ENCODE measurements at places on chromosomes 12 and 14.

- no peak for DNase-seq
Observed at GRCh38 chr14:84144166-84144565, 1385.8 kb upstream of the FLRT2 start.

GRCh38 chr14:20934148-20934762, 21.0 kb upstream of the RNASE2 start:
- peak; percentile 30 for DNase-seq

DNA sequence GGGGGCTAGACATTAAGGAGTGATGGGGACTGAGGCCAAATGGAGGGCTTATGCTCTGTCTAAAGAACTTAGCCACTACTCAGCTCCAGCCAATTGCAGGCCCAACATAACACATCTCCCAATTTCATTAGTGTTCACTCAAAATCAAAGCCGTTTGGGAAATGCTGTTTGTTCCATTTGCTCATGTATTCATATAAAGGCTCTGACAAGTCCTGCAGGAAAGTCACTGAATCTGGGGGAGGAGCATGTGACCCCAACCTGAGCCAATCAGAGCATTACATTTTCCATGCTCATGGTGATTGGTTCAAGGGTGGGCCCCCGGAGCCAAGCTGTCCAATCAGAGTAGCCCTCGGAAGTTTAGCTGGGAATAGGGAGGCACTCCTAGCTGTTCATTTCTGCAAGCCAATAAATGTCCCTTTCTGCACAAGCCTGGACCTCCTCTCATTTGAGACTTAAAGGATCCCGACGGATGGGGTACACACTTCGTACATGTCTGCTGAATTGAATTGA, 20.9 kb downstream of the SDSL start:
- DNase-seq, result no peak

DNA sequence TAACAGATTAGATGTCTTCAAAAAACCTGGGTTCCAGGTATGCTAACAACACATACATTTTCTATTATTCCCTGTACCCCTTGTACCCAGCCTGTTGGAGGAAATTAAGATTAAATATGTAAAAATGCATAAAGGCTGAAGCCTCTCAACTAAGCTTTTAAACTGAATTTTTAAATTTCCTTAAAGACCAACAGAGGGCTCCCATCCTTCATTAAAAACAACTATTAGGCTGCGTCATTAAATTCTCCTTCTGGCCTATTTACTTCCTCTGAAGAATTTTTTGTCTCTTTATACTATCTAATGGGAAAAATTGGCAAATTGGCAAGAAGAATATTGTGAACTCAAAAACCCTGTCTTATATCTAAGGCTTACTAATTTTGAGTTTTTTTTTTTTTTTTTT, 21.8 kb downstream of the SENP1 start:
- DNase-seq, result peak; percentile 20

- DNase-seq, result peak; percentile 79
Observed at GRCh38 chr12:51897181-51897580, 9.3 kb downstream of the ANKRD33 start.

GRCh38 chr12:23827353-23827752, 122.1 kb downstream of the SOX5 start:
- DNase-seq, result no peak

DNA sequence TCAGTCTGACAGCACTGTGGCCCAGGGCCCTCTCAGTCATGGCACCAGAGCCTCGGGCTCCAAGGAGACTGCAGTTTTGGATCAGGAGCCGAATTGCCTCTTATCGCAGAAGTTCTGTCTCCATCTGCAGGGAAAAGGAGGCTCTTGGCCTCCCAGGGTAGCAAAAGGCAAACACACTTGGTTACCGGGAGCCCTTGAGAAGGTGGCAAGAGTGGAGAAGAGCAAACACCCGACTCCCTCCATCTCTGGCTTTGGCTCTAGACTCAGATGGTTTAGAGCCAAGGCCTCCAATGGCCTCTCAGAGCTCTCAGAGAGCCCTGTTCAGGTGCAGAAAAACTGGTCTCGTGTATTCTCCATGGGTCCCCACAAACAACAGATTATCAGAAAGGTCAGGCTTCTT, 44.6 kb downstream of the NINJ2 start:
- no peak for DNase-seq

All from GM03348 (cell line).